ENCODE measurements at places on chromosomes 3 and 15. TPM values are rescaled to one million over a fixed set of nuclear protein-coding genes. Genes with fewer than 3 reads are reported as not detected.

Gene NTRK3
- polyA plus RNA-seq, result not detected

Gene VEPH1
- polyA plus RNA-seq, result not detected

- DNase-seq, result no peak
- no peak overlapping the region for H3K4me3 ChIP-seq
- H3K27ac ChIP-seq, result no peak overlapping the region
- no peaks in the 10 kb centered on the region for H3K36me3 ChIP-seq
- H3K4me1 ChIP-seq, result no peaks in the 10 kb centered on the region
These were observed 156.4 kb upstream of the FRMD4B start for GRCh38 chr3:69542089-69542804.

Gene EAF2
- polyA plus RNA-seq, result 143 TPM

- peaks cover 4% of the 10 kb centered on the region for H3K36me3 ChIP-seq
- H3K27me3 ChIP-seq, result no peaks in the 10 kb centered on the region
- no peak overlapping the region for H3K4me3 ChIP-seq
These were observed 16.0 kb downstream of the CD200 start for GRCh38 chr3:112348943-112349342.

Gene SI
- polyA plus RNA-seq, result not detected

- H3K27ac ChIP-seq, result no peak within 1 kb of the TSS
- DNase-seq, result no peak
- no peaks in the 10 kb centered on the region for H3K36me3 ChIP-seq
- peaks cover 9% of the 10 kb centered on the region for H3K27me3 ChIP-seq
- peak within 1 kb of the TSS; percentile 46 for H3K4me3 ChIP-seq
These were observed at the start of gene MED12L for GRCh38 chr3:151085227-151085888. TSS of gene MED12L (plus strand) at chr3:151085664. CDS start at chr3:151086927, 1,263 bp downstream.

Gene ATP13A4
- polyA plus RNA-seq, result 0.70 TPM

DNA sequence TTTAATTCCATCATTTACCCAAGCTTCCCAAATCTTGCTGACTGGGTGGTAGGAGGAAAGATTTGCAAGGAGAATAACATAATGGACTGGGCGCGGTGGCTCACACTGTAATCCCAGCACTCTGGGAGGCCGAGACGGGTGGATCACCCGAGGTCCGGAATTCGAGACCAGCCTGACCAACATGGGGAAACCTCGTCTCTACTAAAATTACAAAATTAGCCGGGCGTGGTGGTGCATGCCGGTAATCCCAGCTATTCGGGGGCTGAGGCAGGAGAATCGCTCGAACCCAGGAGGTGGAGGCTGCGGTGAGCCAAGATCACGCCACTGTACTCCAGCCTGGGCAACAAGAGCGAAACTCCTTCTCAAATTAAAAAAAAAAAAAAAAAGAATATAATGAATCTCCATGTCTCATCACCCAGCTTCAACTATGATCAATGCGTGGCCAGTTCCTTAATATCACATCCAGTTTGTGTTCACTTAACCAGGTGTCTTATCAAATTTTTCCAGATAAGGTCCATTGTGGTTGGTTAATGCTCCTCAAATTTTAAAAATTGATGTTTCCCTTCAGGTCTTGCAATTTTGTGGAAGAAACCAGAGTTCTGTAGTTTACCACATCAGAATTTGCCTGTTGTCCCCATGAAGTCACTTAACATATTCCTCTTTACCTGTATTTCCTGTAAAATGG, 1.3 kb upstream of the ABCF3 start:
- DNase-seq, result no peak
- H3K27me3 ChIP-seq, result no peaks in the 10 kb centered on the region
- peak overlapping the region; percentile 41 for H3K27ac ChIP-seq
- 0 out of 2 replicates have a peak, but pooled peaks cover 4% of the 10 kb centered on the region for H3K4me1 ChIP-seq

Gene PPP1R14D
- polyA plus RNA-seq, result not detected

DNA sequence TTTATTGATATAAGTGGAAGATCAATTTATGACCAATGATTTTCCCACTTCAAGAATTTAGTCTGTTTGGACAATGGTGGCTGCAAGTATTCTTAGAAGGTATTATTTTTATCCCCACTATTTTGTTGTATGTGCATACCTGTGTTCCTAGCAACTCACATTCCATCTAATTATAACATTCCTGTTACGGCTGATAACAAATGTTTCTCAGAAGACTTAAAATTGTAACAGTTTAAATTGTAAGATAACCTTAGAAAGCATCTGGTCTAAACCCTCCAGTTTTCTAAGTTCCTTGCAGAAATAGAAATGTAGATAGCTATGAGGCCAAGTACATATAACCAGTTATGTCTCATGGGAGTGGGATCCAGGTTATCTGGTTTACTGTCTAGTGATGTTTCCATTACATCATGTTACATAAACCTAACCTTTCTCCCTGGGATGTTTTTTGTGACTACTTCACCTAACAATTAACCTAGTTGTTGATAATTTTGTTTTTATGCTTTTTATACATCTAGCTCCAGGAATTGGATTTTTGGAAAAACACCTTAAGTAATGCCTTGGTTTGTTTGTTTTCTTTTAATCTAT, 11.1 kb upstream of the MFN1 start:
- H3K36me3 ChIP-seq, result peaks cover 3% of the 10 kb centered on the region
- H3K27ac ChIP-seq, result no peak overlapping the region
- H3K27me3 ChIP-seq, result no peaks in the 10 kb centered on the region
- no peak overlapping the region for H3K4me3 ChIP-seq
- no peak for DNase-seq

DNA sequence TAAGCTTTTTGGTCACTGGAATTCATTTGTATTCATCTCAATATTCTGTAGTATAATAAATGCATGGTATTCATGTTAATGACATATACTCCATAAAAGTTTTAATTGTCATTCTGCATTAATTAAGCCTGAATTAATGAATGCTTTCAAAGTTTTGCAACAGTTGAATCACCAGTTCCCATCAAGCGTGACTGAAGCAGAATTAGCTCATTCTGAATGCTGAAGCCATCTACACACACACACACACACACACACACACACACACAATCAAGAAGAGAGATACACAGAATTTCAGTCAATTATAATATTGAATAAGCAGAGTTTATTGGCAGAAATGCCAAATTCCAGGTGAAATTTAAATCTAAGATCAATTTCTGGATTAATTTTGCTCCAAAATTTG, 252.1 kb upstream of the KCNMB2 start:
- H3K27me3 ChIP-seq, result no peaks in the 10 kb centered on the region
- H3K36me3 ChIP-seq, result no peaks in the 10 kb centered on the region
- no peaks in the 10 kb centered on the region for H3K4me1 ChIP-seq
- H3K27ac ChIP-seq, result no peak overlapping the region
- H3K4me3 ChIP-seq, result no peak overlapping the region
- no peak for DNase-seq

DNA sequence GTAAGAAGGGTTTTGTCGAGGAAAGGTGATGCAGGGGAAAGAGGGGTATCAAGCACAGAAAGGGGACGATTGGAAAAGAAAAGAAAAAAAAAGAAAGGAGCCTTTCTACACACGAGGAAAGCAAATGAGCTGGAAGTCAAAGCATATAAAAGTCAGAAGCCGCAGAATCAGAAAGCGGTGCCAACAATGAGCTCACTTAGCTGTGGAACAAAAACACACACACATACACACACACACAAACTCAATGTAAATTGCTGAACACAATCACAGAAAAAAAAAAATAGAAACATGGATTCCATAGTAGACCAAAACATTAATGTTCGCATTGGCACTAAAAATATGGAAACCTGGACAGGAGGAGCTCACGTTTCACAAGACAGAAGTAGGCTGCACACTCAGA, 63.4 kb upstream of the FEZF2 start:
- no peak for DNase-seq
- no peak overlapping the region for H3K27ac ChIP-seq
- no peak overlapping the region for H3K4me3 ChIP-seq
- no peaks in the 10 kb centered on the region for H3K4me1 ChIP-seq
- H3K27me3 ChIP-seq, result no peaks in the 10 kb centered on the region
- H3K36me3 ChIP-seq, result no peaks in the 10 kb centered on the region

DNA sequence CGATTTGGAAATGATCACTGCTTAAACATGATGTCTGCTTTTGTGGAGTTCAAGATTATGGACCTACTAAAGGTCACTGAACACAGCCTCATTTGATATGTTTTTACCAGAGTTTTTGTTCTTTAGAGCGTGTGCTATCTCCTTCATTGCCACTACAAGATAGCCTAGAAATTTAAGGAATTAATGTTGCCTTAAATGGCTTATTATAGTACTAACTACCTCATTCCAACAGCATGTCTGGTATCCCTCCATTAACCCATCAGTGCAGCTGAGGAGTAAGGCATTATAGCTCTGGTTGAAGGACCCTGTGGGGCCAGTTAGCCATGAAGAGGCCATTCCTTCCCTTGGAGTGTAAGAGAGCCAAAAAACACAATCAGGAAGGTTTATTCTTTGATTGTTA, 2.3 kb upstream of the FAM43A start:
- peaks cover 41% of the 10 kb centered on the region for H3K4me1 ChIP-seq
- H3K27me3 ChIP-seq, result no peaks in the 10 kb centered on the region
- no peak for DNase-seq
- no peak overlapping the region for H3K4me3 ChIP-seq

DNA sequence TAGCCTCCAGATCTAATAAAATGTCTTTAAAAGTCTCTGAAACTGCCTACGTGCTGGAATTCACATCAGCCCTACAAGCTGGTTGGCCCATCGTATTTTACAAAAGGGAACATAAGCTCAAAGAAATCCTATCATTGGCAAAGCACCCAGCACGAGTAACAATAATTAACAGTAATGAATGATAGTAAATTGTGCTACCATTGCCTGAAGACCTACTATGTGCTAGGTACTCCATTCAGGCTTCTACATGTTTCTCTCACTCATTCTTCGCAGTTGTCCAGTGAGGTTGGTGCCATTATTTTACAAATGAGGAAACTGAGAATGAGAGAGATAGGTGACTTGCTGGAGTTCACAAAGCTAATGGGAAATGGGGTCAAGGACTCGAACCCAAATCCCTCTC, 7.1 kb upstream of the EPHB3 start:
- peaks cover 1% of the 10 kb centered on the region for H3K27me3 ChIP-seq
- no peaks in the 10 kb centered on the region for H3K4me1 ChIP-seq
- no peak overlapping the region for H3K4me3 ChIP-seq
- DNase-seq, result no peak

GRCh38 chr15:41543521-41543870, 561 bp downstream of the RPAP1 start:
- DNase-seq, result no peak
- H3K27me3 ChIP-seq, result no peaks in the 10 kb centered on the region
- H3K4me1 ChIP-seq, result no peaks in the 10 kb centered on the region
- peak overlapping the region; percentile 71 for H3K27ac ChIP-seq
- H3K4me3 ChIP-seq, result peak overlapping the region; percentile 93

DNA sequence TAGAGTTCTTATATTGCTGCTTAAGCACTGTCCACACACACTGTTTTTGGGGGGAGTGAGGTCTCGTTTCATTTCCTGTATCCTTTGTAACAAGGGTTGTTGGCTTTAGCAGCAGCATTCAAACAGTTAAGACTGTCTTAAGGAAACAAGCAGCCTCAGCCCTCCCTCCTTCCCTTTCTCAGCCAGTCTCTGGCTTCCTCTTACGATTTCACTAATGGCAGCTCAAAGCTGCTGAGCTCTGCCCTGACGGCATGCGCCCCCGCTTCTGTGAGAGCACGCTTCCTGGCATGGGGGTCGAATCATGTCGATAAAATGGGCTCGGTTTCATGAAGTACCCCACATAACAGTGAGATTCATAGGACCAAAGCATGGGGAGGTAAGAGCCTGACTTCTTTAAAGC, 105.0 kb downstream of the KLHL25 start:
- peak overlapping the region; percentile 62 for H3K4me3 ChIP-seq
- peak; percentile 84 for DNase-seq
- peaks cover 67% of the 10 kb centered on the region for H3K4me1 ChIP-seq

Gene PRSS50
- polyA plus RNA-seq, result 0.05 TPM

Gene CD200R1
- polyA plus RNA-seq, result 0.47 TPM

Gene CYP8B1
- polyA plus RNA-seq, result not detected

DNA sequence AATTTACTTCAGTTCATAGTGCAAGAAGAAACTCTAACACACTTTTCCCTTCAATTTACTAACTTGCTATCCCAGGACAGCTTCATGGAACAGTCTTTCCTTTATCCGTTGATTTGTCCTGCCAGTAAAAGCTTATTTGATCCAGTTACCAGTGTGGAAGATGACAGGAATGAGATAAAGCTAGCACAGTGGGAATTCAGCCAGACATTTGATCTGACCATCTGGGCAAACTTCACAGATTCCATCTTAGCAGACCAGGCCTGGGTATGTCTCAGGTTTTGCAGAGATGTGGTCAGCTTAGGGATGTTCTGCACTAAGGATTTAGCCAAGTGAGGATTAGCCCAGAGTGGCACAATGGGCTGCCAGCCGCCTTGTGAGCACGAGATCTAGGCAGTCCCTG, 19.7 kb downstream of the CEMIP start:
- no peak for DNase-seq
- H3K4me1 ChIP-seq, result no peaks in the 10 kb centered on the region
- no peaks in the 10 kb centered on the region for H3K36me3 ChIP-seq
- no peaks in the 10 kb centered on the region for H3K27me3 ChIP-seq
- H3K27ac ChIP-seq, result no peak overlapping the region

Gene HCLS1
- 271 TPM for polyA plus RNA-seq

Gene SH2D7
- not detected for polyA plus RNA-seq

DNA sequence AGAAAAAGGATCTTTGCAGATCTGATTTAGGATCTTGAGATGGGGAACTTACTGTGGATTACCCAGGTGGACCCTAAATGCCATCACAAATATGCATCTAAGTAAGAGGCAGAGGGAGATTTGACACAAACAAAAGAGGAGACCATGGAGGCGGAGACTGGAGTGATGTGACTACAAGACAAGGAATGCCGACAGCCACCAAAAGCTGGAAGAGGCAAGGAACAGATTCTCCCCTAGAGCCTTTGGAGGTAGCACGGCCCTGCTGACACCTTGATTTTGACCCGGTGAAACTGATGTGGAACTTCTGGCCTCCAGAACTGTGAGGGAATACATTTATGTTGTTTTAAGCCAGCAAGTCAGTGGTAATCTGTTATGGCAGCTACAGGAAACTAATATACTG, 44.0 kb downstream of the GASK1A start:
- H3K4me3 ChIP-seq, result no peak overlapping the region
- H3K36me3 ChIP-seq, result no peaks in the 10 kb centered on the region
- DNase-seq, result no peak
- H3K27me3 ChIP-seq, result no peaks in the 10 kb centered on the region
- H3K4me1 ChIP-seq, result no peaks in the 10 kb centered on the region

- no peaks in the 10 kb centered on the region for H3K27me3 ChIP-seq
- H3K27ac ChIP-seq, result no peak overlapping the region
- no peak overlapping the region for H3K4me3 ChIP-seq
- no peak for DNase-seq
- 0 out of 2 replicates have a peak, but pooled peaks cover 2% of the 10 kb centered on the region for H3K4me1 ChIP-seq
- no peaks in the 10 kb centered on the region for H3K36me3 ChIP-seq
These were observed 37.9 kb downstream of the GOLGA6A start for GRCh38 chr15:74044267-74045110.

Gene TMOD3
- 40.6 TPM for polyA plus RNA-seq

DNA sequence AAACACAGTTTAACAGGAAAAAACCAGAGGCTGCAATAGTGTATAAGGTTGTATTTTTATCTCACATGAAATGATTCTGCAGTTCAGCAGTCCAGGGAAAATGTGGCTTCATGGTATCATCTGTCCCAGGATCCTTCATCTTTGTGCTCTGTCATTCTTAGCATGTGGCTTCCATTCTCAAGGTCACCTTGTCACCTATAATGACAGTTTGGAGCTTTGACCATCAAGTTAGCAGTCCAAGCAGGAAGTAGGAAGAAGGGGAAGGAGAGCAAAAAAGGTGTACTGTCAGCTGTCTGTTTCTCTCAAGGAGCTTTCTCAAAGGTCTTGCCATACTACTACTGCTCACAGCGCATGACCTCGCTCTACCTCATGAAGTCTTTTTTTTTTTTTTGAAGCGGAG, 58.6 kb upstream of the CRTC3 start:
- peaks cover 25% of the 10 kb centered on the region for H3K36me3 ChIP-seq
- H3K4me3 ChIP-seq, result no peak overlapping the region
- no peaks in the 10 kb centered on the region for H3K27me3 ChIP-seq
- no peak for DNase-seq
- no peak overlapping the region for H3K27ac ChIP-seq
- H3K4me1 ChIP-seq, result no peaks in the 10 kb centered on the region

Data from GM12878 (cell line).